ENCODE measurements at places on chromosomes 2 and 18. TPM values are rescaled to one million over a fixed set of nuclear protein-coding genes. Genes with fewer than 3 reads are reported as not detected.

FOXI3 gene
- polyA plus RNA-seq: not detected

MEP1B gene
- not detected for polyA plus RNA-seq

LBX2 gene
- 1.6 TPM for polyA plus RNA-seq

CD28 gene
- polyA plus RNA-seq: 5.0 TPM

PID1 gene
- polyA plus RNA-seq: 25.7 TPM

UGT1A3 gene
- not detected for polyA plus RNA-seq

GRCh38 chr2:159608723-159609308, 7.5 kb downstream of the BAZ2B start:
- DNase-seq: no peak

- no peak for DNase-seq
These were observed 1.3 kb downstream of the KCMF1 start for GRCh38 chr2:84972207-84972783.

DNA sequence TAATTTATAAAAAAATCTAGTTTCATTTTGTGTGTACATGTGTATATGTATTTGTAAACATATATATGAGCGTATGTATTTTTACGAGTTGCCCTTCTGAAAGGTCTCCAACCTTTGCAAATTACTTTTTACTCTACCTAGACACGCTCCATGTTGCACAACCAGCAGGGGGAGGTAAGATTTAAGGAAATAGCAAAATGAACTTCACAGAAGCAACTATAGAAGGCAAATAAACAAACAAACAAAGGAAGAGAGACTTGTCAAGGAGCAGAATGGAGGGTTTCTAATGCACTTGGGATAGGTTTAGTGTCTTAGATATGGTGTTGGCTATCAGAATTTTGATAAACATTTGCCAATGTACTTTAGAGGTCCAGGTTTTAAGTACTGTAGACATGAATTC, 820.5 kb upstream of the POU3F3 start:
- no peak for DNase-seq

GRCh38 chr18:5317186-5317585, 21.7 kb upstream of the ZBTB14 start:
- no peak for DNase-seq

DNA sequence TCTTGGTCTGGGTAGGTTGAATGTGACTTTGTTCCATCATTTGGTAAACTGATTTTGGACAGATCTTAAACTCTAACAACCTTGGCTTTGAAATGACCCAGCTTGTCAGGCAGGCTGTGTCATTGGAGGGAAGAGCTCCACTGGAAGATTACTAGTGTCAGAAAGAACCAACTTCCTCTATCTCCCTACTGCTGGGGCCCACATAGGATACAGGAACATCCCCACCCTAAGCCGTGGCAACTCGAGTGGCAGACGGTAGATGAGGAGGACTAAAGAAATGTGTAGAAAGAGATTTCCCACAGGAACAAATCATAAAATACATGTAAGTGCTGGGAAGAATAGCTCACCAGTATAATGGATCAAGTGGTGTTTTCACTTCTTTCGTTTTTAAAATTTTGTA, 4.3 kb upstream of the G6PC2 start:
- DNase-seq: no peak

- no peak for DNase-seq
These were observed 92.8 kb upstream of the MAP4K3 start for GRCh38 chr2:39529836-39530235.

DNA sequence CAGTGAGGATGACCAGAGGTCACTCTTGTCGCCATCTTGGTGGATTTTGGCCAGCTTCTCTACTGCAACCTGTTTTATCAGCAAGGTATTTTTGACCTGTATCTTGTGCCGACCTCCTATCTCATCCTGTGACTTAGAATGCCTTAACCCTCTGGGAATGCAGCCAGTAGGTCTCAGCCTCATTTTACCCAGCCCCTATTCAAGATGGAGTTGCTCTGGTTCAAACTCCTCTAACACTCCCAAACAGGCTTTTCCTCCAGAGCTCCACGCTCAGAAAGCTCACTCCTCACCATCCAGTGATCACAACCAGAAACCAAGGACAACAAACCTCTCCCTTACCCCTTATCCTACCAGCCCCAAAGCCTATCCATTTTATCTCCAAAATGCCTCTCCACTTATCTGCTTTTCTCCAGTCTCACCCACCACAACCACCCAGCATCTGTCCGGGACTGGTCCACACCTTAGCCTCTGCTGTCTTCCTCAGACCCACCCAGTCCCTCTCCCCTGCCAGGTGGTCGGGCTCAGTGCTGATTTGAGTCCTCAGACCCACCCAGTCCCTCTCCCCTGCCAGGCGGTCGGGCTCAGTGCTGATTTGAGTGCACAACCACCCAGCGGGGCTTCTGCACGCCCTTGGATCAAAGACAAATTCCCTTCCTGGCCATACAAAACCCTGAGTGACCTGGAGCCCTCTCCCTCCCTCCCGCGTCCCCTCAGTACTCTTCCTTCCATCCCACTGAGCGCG, 11.7 kb upstream of the SMAD7 start:
- no peak for DNase-seq

GRCh38 chr2:234632527-234633391, 135.9 kb upstream of the ARL4C start:
- DNase-seq: no peak

DNA sequence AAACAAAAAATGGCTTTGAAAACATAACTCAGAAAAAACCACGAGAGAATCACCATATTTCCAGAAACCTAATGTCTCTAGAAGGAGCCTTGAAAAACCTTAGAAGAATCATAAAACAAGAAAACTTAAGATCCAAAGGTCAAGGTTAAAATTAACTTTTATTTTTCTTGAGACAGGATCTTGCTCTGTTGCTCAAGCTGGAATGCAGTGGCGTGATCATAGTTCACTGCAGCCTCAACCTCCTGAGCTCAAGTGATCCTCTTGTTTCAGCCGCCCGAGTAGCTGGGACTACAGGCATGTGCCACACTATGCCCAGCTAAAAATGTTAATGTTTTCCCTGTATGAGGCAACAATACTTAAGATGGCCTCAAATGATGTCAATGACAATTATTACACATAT, 254.2 kb upstream of the SESTD1 start:
- DNase-seq: no peak

GRCh38 chr2:104752504-104752903, 101.4 kb upstream of the POU3F3 start:
- DNase-seq: no peak

GRCh38 chr2:127094509-127095366, 12.2 kb downstream of the BIN1 start:
- peak; percentile 85 for DNase-seq

- DNase-seq: no peak
These were observed 13.8 kb downstream of the CYP26B1 start for GRCh38 chr2:72133721-72134407.

- no peak for DNase-seq
These were observed 1683.2 kb upstream of the SLC39A10 start for GRCh38 chr2:193973781-193974180.

DNA sequence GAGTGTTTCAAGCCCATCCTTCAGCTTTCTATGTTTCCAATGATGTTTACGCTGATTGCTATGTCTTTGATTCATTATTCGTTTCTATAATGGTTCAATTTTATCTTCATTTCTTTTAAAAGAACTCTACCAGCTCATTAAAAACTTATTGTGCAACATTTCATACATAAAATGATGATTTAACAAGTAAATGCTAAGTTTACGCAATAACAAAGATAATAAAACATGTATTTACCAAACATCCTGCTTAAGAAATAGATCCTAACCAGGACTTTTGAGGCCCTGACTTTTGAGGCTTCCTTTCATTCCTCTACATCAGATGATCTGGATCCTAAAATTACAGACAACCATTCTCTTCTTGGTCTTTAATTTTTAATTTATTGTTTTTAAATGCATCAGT, 86.5 kb upstream of the DLGAP1 start:
- DNase-seq: no peak

GRCh38 chr2:80167284-80167808, 137.2 kb downstream of the LRRTM1 start:
- DNase-seq: no peak

GRCh38 chr2:235725016-235725489, 231.2 kb downstream of the AGAP1 start:
- peak; percentile 90 for DNase-seq

GRCh38 chr2:24329700-24330099, 30.6 kb downstream of the ITSN2 start:
- no peak for DNase-seq

DNA sequence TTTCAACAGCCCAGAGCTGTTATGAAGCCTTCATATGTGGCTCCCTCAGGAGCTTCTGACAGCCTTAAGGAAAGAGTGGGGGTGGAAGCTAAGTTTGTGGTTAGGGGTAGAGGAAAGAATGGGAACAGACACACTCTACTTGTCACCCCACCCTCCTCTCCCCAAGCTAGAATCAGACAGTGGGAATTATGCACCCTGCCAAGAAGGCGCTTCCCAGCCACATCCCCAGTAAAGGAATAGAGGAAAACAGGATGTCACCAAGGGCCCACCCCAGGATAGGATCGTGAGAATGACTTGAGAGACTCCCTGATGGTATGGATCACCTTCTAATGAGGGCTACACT, 32.4 kb upstream of the EML4 start:
- no peak for DNase-seq

GRCh38 chr2:222869252-222869560, 8.4 kb downstream of the ACSL3 start:
- no peak for DNase-seq
